ENCODE measurements at places on chromosomes 12 and 14. TPM values are rescaled to one million over a fixed set of nuclear protein-coding genes. Genes with fewer than 3 reads are reported as not detected.

DNA sequence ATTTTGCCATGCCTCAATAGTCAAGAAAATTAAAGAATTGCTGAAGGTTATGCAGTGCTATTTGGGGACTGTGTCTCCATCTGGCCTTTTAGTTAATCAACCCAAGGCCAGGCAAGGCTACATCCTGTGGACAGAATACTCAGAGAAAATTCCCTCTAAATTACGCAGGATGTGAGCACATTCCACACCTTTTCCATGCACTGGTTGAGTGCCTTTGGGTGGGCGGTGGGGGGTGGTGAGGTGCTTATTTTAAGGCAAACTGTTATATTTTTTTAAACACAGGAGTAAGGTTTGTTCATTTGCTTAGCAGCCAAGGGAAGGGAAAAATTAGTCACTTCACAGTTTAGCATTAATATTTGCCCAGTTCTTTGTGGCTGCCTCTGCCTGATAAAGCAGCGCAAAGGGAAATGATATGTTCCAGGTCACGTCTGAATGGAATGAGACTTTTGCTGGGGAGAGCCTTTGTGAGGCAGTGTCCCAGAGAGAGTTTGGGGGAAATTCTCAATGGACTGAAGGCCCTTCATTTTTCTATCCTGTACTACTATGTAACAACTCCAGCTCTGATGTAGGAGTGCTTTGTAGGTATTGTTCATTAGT is 17.2 kb upstream of the KCNA5 start:
- DNase-seq = no peak

- no peak for DNase-seq
Measured at GRCh38 chr14:76237349-76237990, 85.7 kb downstream of the GPATCH2L start.

- DNase-seq = no peak
Measured at GRCh38 chr12:71576496-71576895, 87.2 kb downstream of the ZFC3H1 start.

GRCh38 chr12:54421879-54422250 is 2.8 kb upstream of the ITGA5 start:
- no peak for DNase-seq

DNA sequence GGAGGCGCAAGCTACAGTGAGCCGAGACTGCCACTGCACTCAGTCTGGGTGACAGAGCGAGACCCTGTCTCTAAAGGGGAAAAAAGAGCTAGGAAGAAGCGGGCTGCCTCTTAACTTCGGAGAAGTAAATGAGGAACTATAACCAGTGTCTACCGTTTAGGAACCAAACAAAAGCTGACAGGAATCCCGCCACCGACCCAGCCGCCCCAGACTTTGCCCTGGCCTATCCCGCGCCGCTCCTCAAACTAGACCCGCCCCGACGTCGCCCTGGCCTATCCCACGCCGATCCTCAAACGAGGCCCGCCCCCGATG is 568 bp upstream of the SIVA1 start:
- DNase-seq = no peak

DNA sequence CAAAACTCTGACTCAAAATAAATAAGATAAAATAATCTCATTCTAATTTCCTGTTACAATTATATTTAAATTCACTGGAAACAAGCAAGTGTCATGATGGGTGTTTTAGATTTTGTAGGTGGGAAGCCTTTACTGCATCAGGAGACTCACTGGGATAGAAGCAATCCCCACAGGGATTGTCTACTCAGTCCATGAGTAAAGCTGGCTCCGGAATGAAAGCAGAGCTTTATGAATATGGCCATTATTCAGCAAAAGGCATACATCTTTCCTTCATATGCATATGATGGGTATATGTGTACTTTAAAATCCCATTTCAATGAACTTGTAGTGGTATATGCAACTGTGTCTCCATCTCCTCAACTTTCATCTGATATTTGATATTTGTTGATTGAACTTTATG is 25.4 kb upstream of the PPM1H start:
- DNase-seq = no peak

GRCh38 chr12:108681317-108681716 is 47.6 kb upstream of the SELPLG start:
- no peak for DNase-seq

DNA sequence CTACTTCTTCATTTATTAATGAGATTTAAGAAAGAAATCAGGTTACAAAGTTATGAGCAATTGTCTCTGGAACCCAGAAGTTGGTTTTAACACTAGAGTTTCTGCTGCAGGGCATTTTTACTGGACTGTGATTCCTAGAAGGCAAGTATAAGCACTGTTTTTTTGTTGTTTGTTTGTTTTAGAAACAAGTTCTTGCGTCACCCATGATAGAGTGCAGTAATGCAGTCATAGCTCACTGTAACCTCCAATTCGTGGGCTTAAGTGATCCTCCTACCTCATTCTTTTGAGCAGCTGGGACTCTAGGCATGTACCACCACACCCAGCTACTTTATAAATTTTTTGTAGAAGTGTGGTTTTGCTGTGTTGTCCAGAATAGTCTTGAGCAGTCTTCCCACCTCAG is 25.6 kb downstream of the RAP1B start:
- no peak for DNase-seq

- DNase-seq = no peak
Measured at GRCh38 chr12:109358154-109358869, 10.6 kb downstream of the MYO1H start.

GRCh38 chr12:130137040-130138018 is 24.9 kb upstream of the FZD10 start:
- no peak for DNase-seq

DNA sequence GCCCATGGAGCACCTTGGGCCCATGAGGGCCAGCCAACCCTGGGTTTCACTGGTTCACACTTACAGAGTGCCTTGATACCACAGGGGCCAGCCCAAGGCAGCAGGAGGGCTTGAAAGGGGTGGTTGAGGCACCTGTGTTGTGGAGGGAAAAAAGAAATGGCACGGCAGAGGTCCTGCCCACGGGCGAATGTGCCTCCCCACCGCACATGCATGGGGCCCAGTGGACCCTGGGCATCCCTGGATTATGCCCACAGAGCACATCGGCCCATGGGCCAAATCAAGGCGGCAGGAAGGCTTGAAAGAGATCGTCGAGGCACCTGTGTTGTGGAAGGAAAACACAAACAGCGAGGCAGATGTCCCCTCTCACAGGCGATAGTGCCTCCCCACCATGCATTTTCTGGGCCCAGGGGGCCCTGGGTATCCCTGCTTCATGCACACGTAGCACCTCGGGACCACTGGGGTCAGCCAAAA is 378.1 kb downstream of the ALG10 start:
- DNase-seq = peak; percentile 33

- no peak for DNase-seq
Measured at GRCh38 chr12:9869307-9870161, at the start of gene CLEC2B. Gene CLEC2B (minus strand): TSS chr12:9869354.

GRCh38 chr12:111451232-111451631 is 45.5 kb downstream of the SH2B3 start:
- no peak for DNase-seq

DNA sequence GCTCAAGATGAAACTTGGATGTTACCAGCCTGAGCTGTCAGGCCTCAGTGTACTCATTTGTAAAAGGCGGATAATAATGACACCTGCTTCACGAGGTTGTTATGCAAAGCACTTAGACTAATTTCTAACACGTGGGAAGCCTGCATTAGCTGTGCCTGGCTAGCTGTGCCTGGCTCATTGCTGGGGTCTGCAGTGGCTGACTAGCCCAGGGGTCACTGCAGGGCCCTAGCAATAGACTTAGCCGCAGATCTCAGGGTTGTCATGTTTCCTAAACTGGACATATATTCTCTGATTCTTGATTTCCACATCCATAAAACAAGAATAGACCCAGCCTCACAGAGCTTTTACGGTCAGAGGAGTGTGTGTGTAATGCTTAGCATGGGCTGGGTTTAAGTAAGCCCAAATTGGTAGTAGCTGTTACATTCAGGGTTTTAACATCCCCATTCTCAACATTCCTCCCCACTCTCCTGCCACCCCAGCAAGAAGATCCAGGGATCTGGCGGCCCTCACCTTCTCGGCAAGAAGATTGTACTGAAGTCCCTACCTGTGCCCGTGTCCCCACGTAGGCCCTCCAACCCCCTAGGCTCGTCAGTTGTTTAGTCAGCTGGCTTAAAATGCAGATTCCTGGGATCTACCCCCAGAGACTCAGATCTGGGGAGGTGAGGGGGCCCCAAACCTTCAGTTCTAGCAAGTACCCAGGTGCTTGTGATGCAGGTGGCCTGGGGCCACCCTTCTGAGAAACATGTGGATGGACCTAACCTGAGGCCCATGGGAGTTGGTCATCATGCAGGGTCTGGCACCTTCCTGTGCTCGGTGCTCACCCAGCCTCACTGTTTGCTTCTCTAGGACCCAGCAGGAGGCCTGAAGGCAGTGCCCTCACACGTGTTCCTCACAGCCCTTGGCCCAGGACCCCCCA is 8.6 kb downstream of the NR4A1 start:
- no peak for DNase-seq

The MYF6 gene
- not detected for total RNA-seq

The NAV3 gene
- 0.48 TPM for total RNA-seq

The FAM90A1 gene
- total RNA-seq = not detected

Measured in left lobe of liver (tissue), 2 donors.